ENCODE measurements at places on chromosomes 11 and 22. TPM values are rescaled to one million over a fixed set of nuclear protein-coding genes. Genes with fewer than 3 reads are reported as not detected.
A peak's percentile ranks its signal among the peaks of the same experiment; 100 is the strongest.

DNA sequence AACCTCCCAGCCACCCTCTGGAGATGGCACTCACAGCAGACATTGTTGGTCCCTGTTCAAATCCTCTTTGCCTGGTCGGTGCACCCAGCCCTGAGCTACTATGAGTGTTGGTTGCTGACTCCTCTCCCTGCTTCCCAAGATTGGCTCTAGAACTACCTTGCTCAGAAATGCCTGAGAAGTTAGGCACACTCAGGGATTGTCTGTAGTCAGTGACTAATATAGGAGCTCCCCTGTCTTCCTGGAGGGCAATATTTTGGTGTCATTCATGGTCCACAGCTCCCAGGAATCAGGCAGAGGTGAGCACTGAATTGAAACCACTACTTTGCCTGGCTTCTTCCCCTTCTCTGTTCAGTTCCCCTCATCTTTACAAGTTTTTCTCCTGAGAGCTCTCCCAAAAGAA, 325.9 kb downstream of the MIAT start:
- peaks cover 7% of the 10 kb centered on the region for H3K27me3 ChIP-seq
- H3K27ac ChIP-seq = no peak overlapping the region
- no peak overlapping the region for H3K4me3 ChIP-seq
- no peak for DNase-seq
- no peaks in the 10 kb centered on the region for H3K36me3 ChIP-seq

DNA sequence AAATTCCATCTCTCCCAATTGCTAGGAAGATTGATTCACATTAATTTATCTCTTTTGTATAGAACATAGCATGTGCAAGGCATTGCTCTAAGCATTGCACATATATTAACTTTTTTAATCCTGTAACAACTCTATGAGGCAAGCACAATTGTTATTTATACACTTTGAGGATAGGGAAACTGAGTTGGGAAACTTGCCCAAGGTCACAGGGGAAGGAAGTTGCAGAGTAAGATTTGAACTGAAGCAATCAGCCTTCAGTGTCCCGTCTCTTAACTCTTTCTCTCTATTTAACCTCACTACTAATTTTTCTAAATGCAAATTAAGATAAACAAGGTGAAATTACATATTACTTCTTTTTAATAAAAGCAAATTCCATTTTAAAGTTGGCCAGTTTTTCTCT, 22.2 kb downstream of the OR56B4 start:
- no peak overlapping the region for H3K27ac ChIP-seq
- no peaks in the 10 kb centered on the region for H3K4me1 ChIP-seq
- H3K4me3 ChIP-seq = no peak overlapping the region
- no peaks in the 10 kb centered on the region for H3K36me3 ChIP-seq
- peaks cover 3% of the 10 kb centered on the region for H3K27me3 ChIP-seq
- no peak for DNase-seq

GRCh38 chr11:11316651-11317230, 36.3 kb downstream of the CSNK2A3 start:
- H3K27me3 ChIP-seq = no peaks in the 10 kb centered on the region
- peaks cover 21% of the 10 kb centered on the region for H3K4me1 ChIP-seq
- DNase-seq = no peak
- H3K36me3 ChIP-seq = peaks cover 16% of the 10 kb centered on the region

- no peak overlapping the region for H3K27ac ChIP-seq
- H3K4me3 ChIP-seq = no peak overlapping the region
- peaks cover 38% of the 10 kb centered on the region for H3K4me1 ChIP-seq
- no peak for DNase-seq
- no peaks in the 10 kb centered on the region for H3K27me3 ChIP-seq
- H3K36me3 ChIP-seq = peaks cover 11% of the 10 kb centered on the region
Measured at GRCh38 chr11:128765104-128765503, 71.2 kb downstream of the FLI1 start.

GRCh38 chr11:102196816-102197215, 86.6 kb downstream of the YAP1 start:
- no peak for DNase-seq
- H3K27me3 ChIP-seq = no peaks in the 10 kb centered on the region
- peaks cover 14% of the 10 kb centered on the region for H3K36me3 ChIP-seq
- H3K4me1 ChIP-seq = peaks cover 17% of the 10 kb centered on the region
- no peak overlapping the region for H3K4me3 ChIP-seq

GRCh38 chr22:49261616-49262015, 566.1 kb downstream of the BRD1 start:
- DNase-seq = no peak
- H3K36me3 ChIP-seq = no peaks in the 10 kb centered on the region
- peaks cover 4% of the 10 kb centered on the region for H3K27me3 ChIP-seq

GRCh38 chr11:17431139-17431538, 42.7 kb upstream of the KCNJ11 start:
- H3K4me3 ChIP-seq = no peak overlapping the region
- H3K36me3 ChIP-seq = no peaks in the 10 kb centered on the region
- H3K27ac ChIP-seq = no peak overlapping the region
- H3K4me1 ChIP-seq = no peaks in the 10 kb centered on the region
- H3K27me3 ChIP-seq = peaks cover 33% of the 10 kb centered on the region
- no peak for DNase-seq

DNA sequence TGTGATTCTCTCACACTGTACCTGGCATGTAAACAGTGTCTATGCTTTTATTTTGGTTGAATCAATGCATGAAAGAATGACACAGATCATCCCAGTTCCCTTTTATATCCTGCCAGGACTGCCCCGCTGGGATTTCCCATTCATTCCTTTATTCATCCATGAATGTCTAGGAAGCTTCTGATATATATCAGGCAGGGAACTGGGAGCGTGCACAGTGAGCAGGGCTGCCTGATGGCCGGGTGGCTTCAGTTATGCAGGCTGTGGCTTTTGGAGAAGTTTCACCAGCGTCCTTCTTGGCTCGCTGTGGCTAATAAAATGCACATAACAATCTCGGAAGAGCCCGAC, 789.0 kb downstream of the TBC1D22A start:
- no peaks in the 10 kb centered on the region for H3K4me1 ChIP-seq
- H3K27me3 ChIP-seq = no peaks in the 10 kb centered on the region
- no peak for DNase-seq
- no peak overlapping the region for H3K27ac ChIP-seq
- no peak overlapping the region for H3K4me3 ChIP-seq

GRCh38 chr11:25899617-25900160, 432.2 kb upstream of the ANO3 start:
- no peak overlapping the region for H3K27ac ChIP-seq
- H3K27me3 ChIP-seq = no peaks in the 10 kb centered on the region
- no peaks in the 10 kb centered on the region for H3K36me3 ChIP-seq
- no peak overlapping the region for H3K4me3 ChIP-seq
- DNase-seq = no peak

DNA sequence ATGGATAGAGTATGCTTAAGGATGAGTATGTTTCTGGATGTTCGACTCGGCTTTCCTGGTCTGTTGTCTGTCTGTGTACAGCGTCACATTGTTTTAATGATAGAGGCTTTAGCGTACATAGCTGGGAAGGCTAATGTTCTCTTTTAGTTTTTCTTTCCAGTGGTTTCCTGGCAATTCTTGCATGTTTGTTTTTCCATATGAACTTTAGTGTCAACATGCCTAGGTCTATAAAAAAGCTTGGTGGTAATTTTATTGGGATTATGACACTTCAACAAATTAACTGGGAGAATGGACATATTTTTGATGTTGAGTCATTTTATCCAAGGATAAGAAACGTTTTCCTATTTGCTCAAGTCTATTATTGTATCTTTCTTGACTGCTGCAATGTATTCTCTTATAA, 17.6 kb downstream of the F2 start:
- peaks cover 5% of the 10 kb centered on the region for H3K36me3 ChIP-seq
- DNase-seq = no peak
- no peaks in the 10 kb centered on the region for H3K27me3 ChIP-seq
- peaks cover 17% of the 10 kb centered on the region for H3K4me1 ChIP-seq

DNA sequence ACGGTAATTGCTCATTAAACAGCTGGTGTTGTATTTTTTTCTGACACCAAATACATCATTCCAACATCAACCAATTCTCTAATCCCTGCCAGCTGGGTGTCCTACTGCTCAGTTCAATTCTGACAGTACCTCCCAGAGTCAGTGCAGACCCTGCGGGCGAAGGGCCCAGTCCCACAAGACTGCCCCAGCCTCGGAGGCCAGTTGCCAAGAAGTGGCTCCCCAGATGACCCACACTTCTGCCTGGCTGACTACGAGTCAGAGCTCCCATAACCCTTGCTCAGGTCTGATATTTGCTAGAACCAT, 147.2 kb downstream of the CTTN start:
- no peak overlapping the region for H3K27ac ChIP-seq
- DNase-seq = peak; percentile 44

- no peak overlapping the region for H3K4me3 ChIP-seq
- H3K4me1 ChIP-seq = peaks cover 53% of the 10 kb centered on the region
- H3K27me3 ChIP-seq = no peaks in the 10 kb centered on the region
- H3K27ac ChIP-seq = no peak overlapping the region
- H3K36me3 ChIP-seq = no peaks in the 10 kb centered on the region
Measured at GRCh38 chr22:37310075-37310606, 27.8 kb downstream of the CYTH4 start.

DNA sequence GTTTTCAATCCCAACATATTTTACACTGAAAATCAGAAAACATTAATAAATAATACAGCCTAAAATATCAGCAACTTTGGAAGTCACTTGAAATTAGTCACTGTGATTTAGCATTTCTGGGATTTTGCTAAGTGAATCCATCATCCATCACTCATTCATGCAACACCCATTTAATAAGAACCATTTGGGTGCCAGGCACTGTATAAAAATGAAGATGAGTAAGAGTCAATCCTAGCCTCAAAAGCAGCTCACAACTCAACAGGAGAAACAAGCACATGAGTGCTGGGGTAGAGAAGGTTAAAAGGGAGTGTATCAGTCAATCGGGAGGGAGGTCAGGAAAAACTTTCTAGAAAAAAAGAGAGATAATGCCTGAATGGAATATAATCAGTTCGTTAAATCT, 77.9 kb downstream of the PGR start:
- DNase-seq = no peak
- H3K4me3 ChIP-seq = no peak overlapping the region
- H3K36me3 ChIP-seq = no peaks in the 10 kb centered on the region

- H3K27ac ChIP-seq = no peak overlapping the region
- no peaks in the 10 kb centered on the region for H3K36me3 ChIP-seq
- DNase-seq = no peak
Measured at GRCh38 chr11:60150279-60150678, 32.6 kb downstream of the MS4A6A start.

DNA sequence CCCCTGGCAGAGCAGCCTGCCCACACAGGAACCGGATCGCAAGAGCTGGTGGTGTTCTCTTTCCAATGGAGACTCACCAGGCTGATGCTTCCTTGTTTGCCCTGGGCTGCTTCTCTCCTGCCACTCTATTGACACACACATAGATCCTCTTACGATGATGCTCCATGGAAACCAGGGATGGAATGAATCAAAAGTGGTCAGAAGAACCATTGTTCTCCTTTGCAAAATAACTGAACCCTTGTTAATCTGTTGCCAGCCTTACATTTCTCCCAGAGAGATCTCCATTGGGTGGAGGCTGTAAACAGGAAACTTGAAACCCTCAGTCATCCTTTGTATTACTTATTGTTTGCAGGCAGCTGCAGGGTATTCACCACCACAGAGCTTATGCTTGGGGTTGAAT, 24.6 kb upstream of the LDLRAD3 start:
- no peak overlapping the region for H3K27ac ChIP-seq
- no peaks in the 10 kb centered on the region for H3K4me1 ChIP-seq
- no peak for DNase-seq
- H3K36me3 ChIP-seq = no peaks in the 10 kb centered on the region

- no peaks in the 10 kb centered on the region for H3K4me1 ChIP-seq
- DNase-seq = no peak
- H3K27ac ChIP-seq = no peak overlapping the region
- no peaks in the 10 kb centered on the region for H3K36me3 ChIP-seq
- H3K27me3 ChIP-seq = peaks cover 41% of the 10 kb centered on the region
Measured at GRCh38 chr11:70031631-70032469, 46.3 kb upstream of the ANO1 start.

The APOA5 gene
- total RNA-seq = not detected

The P2RX6 gene
- 2.1 TPM for total RNA-seq

The PIWIL4 gene
- 2.5 TPM for total RNA-seq

The CSNK2A3 gene
- 1.2 TPM for total RNA-seq

The PGGHG gene
- 49.5 TPM for total RNA-seq

The MYOD1 gene
- not detected for total RNA-seq
